ENCODE measurements at places on chromosomes 6 and 20.

DNA sequence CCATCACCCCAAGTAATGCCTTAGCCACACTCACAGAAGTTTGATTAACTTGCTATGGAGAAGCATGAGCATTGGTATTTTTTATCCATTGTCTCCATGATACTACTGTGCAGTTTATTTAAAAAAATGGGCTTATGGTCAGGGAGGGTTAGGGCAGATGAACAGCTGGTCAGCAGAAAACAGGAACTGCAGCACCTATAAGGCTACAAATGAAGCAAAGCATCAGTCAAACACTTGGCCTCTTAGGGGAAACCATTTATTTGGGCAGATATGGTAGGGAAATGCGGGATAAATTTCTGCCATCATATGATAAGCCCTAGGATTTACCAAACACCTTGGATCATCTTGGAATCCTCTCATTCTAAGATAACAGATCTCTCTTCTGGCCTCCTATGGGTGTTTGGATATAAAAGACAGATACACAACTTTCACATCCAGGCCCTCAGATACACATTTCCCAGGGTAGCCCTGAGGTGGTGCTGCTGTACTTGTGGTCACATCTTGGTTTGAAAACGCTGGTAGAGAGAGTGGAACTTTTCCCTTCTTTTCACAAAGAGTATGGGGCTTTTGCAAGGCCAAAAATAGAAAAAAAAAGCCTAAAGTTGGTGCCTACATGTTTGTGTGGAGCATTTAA, 42.8 kb upstream of the AHI1 start:
- DNase-seq = no peak

DNA sequence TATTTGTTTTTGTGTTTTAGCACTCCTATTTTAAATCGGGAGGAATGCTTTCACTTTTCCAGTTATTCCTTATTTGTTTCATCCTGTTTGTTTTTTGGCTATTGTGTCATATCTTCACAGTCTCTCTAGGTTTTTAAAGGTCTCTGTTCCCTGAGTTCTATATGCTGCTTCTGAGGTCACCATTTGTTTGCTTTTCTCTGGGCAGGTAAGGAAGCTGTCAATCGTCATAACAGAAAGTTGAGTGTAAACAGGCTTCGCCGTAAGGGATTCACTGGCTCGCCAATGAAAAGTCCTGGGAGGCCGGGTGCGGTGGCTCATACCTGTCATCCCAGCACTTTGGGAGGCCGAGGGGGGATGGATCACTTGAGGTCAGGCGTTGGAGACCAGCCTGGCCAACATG, 48.7 kb upstream of the RPS6KA2 start:
- no peak for DNase-seq

- no peak for DNase-seq
Observed at GRCh38 chr6:30363459-30363858, 18.5 kb downstream of the RPP21 start.

GRCh38 chr6:68615938-68616337, 19.1 kb upstream of the ADGRB3 start:
- no peak for DNase-seq

GRCh38 chr20:33209789-33210188, 7.4 kb upstream of the BPIFA3 start:
- peak; percentile 50 for DNase-seq

GRCh38 chr20:36243726-36244125, 7.4 kb downstream of the AAR2 start:
- no peak for DNase-seq

DNA sequence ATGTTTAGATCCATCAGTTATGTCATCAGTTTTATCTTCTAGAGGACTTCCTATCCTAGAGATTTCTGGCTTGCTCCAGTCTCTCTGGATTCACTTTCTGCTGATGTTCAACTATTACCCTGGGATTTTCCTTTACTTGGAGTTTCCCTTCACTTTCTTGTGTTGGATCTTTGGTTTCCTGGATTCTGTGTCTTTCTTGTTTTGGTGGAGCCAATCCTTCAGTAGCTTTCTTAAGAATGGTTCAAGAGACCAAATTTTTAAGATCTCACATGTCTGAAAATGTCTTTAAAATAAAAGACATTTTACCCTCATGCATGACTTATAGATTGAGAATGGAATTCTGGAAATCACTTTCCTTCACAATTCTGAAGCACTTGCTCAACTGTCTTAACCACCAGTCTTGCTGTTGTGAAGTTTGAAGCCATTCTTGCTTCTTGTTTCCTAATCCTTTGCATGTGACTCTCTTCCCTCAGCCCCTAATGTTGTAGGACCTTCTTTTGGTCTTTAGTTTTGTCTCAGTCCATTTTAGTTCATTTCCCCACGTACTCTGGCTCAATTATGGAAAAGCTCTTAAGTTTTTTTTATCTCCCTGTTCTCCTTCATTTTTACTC, 87.9 kb downstream of the ARID1B start:
- no peak for DNase-seq

- no peak for DNase-seq
Observed at GRCh38 chr6:18598551-18599264, 211.6 kb downstream of the RNF144B start.

DNA sequence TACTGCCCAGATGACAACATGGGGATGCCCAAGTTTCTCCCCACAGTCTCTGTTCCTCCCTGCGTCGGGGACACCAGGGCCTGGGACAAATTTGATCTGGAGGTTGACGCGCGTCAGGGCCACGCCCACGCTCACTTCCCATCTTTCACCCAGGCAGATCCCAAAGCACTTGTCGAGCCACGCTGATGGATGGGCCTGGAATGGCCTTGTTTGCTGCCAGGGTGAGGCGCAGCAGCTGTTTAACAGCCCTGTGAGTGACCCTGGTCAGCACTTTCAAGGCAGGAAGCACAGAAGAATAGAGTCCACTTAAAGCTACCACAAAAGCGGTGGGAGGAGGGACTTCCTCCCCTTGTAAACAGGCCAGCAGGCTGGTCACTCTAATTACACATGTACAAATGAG, 324.7 kb upstream of the JARID2 start:
- DNase-seq = no peak

DNA sequence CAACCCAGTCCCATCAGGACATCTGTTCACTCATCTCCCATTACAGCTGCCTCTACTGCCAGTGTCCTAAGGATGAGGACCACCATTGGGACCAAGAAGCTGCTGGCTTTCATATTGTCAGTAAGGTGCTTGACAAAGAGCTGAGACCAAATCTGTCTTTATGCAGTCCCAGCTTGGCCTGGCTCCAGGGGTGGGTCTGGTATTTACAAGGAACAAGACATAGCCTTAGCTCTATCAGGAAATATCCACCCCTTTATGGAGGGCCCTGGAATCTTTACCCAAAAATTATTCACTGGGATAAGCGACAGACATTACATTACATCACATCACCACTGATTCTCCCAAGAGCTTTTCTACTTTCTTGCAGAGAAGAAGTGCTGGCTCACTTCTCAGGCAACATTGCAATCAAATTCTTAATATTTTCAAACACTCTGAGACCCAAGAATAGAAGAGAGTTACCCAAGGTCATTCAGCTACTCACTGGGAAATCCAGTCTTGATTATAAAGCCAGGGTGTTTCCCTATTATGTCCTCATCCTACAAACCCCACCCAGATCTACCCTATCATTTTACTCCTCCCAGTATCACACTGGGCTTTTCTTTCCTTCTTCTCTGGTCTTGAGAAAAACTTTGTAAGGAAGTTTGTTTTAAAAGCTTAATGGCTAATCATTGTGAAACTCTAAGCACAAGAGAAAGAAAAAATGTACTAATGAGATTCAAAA, 11.5 kb upstream of the PI3 start:
- DNase-seq = no peak

DNA sequence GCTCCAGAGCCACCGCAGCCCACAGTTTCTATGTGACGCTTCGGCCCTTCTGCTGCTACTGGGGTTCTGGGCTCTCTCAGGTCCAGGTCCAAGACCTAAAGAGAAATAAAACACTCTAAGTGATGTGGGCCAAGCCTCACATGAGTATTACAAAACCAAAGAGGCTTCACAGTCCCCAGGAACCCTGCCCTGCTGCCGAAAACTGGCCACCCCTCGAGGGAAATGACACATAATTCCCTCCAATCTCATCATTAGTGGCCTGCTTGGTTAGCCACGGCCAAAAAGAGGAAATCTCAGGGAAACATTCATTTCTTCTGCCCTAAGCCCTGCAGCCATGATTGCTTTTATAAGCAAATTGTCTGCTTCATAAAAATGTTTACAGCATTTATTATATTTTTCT, 32.5 kb downstream of the DLL1 start:
- no peak for DNase-seq

GRCh38 chr6:134589512-134589911, 271.6 kb upstream of the SGK1 start:
- DNase-seq = no peak

GRCh38 chr6:5146398-5146797, 61.3 kb downstream of the PPP1R3G start:
- no peak for DNase-seq

- no peak for DNase-seq
Observed at GRCh38 chr20:38763616-38764015, 15.4 kb downstream of the ACTR5 start.

DNA sequence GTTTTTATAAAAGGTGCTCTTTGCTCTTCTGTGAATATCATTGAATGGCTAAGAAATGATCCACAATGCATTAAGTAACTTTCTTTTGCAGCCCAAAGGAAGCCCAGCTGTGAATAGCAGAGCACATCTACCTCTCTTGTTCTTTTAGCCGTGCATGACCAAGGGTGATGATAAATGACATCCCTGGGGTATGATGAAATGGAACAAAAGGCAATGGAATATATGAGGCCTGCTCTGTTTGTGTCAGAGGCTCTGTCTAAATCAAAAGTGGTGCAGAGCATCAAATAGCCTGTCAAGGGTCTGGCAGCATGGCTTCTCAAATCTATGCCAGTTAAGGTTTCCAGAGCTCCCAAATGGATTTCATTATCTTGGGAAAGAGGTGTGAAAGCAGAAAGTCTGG, 362.6 kb upstream of the RNF217 start:
- DNase-seq = no peak

GRCh38 chr6:127191716-127192115, 73.2 kb downstream of the RSPO3 start:
- DNase-seq = no peak

- no peak for DNase-seq
Observed at GRCh38 chr6:27672113-27672799, 199.4 kb upstream of the ZNF184 start.

- no peak for DNase-seq
Observed at GRCh38 chr6:107538856-107539387, 49.0 kb downstream of the SOBP start.

DNA sequence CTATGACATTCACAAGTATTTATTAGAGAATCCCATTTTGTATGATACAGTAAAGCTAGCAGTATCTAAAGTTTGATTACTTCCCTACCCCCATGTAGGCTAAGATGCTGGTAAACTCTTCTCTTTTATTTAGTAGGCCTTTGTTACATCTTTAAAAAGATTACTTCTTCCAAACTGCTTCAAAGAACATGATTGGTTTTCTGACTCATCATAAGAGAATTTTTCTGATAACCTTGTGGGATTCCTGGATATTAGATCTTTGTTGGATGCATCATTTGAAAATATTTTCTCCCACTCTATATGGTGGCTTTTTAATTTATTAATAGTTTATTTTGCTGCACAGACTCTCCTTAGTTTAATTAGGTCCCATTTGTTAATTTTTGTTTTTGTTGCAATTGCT, 898.3 kb upstream of the ADGRB3 start:
- no peak for DNase-seq

GRCh38 chr6:143268439-143268838, 182.1 kb downstream of the ADAT2 start:
- no peak for DNase-seq

DNA sequence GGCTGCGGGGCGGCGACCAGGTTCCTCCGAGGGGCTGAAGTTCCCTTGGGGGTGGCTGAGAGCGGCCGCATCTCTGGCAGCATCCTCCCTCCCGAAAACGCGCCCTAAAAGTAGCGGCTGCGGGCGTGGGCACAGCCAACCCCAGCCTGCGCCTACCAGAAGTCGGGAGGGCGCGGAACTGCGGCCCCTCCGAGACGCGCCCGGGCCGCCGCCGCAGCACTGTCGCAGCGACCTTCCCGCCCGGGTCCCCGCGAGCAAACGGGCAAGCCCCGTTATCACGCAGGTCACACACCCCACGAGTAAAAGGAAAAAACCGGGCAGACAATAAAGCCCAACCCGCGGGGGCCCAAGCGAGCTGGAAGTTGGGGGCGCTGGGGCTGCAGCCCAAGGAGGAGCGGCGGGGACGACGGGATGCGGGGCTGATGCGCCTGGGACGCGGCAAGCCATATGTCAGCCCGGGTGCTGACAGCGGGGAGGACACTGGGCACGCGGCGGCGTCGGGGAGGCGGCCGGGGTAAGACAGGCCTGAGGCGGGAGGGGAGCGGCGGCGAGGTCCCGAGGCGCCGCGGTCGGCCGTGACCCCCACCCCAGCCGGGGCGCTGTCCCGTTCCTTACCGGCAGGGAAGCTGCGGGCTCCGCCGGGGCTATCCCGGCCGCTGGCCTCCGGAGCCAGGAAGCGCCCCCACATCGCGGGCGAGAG, 659 bp downstream of the CEP85L start:
- peak; percentile 20 for DNase-seq

DNA sequence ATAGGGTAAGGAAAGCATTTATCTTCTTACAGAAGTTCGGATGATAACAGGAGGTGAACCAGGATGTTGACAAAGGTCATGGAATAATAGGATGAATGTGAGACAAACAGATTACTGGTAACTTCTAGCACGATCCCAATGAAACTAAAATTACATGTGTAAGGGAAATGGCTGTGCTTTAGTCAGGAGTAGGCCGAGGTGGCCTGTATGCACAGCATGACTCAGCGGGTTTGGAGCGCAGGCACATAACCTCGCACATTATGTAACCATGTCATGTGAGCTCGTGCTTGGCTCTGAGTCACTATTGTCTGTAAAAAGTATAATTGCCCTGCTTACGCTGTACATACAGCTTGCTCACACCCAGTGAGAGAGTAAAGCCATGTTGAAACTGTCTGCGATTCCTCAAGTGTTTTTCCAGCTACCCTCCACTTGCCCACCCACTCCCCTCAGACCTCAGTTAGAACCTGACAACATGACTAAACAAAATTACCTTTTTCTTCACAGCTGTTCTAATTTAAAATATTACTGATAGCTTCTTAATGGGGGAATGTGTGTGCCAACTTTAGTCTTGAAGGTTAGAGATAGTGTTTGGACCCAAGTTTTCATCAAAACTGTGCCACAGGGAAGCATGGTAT, 8.2 kb downstream of the CYB5R4 start:
- no peak for DNase-seq

DNA sequence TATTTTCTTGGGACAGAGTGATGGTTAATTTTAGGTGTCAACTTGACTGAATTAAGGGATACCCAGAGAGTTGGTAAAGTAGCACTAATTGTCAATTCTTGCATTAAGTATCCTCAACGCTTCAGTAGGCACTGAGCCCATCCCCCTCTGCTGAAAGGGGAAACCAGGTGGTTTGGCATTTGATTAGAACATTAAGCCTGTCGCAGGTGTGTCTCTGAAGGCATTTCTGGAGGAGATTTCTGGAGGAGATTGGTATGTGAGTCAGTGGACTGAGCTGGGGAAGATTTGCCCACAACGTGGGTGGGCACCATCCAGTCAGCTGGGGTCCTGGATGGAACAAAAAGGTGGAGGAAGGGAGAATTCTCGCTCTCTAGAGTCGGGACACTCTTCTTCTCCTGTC, 119.8 kb downstream of the RFX6 start:
- no peak for DNase-seq

All from GM19239 (cell line).